RPMI7951 (cell line): ENCODE measurements at places on chromosomes 13 and 19. TPM values are rescaled to one million over a fixed set of nuclear protein-coding genes. Genes with fewer than 3 reads are reported as not detected.

- DNase-seq = no peak
These were observed 17.3 kb downstream of the LCP1 start for GRCh38 chr13:46164661-46165060.

DNA sequence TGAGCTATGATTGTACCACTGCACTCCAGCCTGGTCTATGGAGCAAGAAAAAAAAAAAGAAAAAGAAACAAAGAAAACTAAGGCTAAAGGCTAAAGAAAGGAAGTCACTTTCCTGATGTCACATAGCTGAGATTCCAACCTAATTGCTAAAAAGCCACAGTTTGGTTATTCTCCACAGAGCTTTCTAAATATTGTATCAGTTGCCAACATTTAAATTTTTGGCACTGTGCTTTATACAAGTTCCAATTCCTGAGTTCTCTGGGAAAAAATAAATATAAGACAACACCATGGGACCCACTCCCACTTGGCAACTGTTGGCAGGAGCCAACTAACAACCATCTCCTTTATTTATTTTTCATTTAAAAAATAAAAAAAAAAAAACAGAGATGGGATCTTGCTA lies 11.2 kb upstream of the LYPD3 start:
- DNase-seq = peak; percentile 89

DNA sequence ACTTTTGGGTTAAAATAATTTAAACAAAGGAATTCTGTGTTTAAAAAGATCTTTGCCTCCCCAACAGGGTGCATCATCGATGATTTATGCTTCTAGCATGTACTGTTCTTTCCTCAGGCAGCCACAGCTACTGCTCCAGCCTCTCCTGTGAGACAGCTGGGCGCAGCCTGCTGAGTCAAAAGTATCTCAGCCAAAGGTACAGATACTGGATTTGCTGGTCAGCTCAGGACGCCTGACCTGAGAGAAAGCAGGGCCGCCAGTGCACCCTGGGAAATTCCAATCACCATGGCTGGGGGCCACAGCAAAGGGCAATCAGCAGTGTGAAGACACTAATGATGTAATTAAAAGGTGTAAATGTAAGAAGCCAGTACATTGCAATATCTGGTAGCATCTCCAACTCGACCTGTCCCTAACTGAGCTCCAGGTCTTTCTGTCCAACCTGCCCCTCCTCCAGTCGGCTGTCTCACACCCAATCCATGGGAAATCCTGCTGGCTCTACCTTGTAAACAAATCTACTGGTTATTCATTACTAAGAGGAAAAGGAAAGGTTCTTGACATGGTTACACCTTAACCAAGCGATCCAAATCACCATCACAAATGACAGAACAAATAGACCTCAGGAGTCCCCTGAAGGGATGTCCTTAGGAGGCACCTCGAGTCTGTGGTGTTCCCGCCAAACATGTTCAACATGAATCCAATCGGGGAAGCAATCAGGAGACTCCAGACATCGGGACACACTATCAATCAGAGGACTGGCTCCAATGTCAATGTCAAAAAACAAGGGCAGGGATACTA lies 7.3 kb downstream of the OPA3 start:
- peak; percentile 90 for DNase-seq

GRCh38 chr19:39409208-39410016 lies 2.8 kb downstream of the ZFP36 start:
- DNase-seq = peak; percentile 73

Gene ZNF724
- 14.6 and 15.0 TPM in 2 replicates for total RNA-seq

- no peak for DNase-seq
These were observed 153.3 kb downstream of the SIPA1L3 start for GRCh38 chr19:38060331-38060730.

Gene C2CD4C
- total RNA-seq = not detected in 2 replicates

Gene TEAD2
- 34.2 and 36.4 TPM in 2 replicates for total RNA-seq

Gene ZNF606
- total RNA-seq = 6.4 and 8.6 TPM in 2 replicates

Gene KCNC3
- 0.12 TPM in 1 of 2 replicates, not detected in the other for total RNA-seq

Gene TPGS1
- 26.2 and 48.8 TPM in 2 replicates for total RNA-seq

DNA sequence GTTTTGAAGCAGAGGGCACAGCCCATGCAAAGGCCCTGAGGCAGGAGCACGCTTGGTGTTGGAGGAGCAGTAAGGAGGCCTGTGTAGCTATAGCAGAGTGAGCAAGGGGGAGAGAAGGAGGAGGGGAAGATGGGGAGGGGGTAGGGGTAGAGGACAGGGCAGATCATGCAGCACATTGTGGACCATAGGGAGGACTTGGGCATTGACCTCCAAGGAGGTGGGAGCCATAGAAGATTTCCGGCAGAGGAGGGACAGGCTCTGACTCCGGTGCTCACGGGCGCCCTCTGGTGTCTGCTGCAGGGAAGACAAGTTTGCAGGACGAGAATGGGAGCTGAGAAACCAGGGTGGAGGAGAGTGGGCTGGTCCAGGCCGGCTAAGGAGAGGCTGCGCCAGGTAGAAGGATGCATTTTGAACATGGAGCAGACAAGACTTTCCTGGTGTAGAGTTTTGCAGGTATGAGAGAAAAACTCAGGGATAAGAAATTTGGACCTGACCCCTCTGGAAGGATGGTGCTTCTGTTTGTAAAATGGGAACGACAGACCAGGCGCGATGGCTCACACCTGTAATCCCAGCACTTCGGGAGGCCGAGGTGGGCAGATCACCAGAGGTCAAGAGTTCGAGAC lies 13.7 kb upstream of the CREB3L3 start:
- DNase-seq = peak; percentile 56

DNA sequence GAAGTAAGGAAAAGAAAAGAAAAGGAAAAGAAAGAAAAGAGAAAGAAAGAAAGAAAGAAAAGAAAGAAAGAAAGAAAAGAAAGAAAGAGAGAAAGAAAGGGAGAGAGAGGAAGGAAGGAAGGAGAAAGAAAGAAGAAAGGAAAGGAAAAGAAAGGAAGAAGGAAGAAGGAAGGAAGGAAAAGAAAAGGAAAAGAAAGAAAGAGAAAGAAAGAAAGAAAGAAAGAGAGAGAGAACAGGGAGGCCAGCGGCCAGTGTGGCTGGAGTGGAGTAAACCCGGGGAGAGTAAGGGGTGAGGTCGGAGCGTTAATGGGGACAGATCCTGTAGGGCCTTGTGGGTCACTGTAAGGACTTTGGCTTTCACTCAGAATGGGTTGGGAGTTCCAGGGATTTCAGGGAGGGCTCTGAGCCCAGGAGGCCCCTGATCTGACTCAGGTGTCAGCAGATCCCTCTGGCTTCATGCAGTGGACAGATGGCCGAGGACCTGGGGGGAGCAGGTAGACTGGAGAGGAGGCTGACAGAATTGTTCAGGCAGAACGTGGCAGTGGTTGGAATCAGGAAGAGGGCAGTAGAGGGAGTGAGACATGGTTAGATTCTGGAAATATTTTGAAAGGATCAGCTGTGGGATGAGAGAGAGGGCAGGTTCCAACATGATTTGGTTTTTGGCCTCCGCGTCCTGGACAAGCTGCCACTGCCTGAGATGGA lies 19.8 kb upstream of the FXYD3 start:
- no peak for DNase-seq

DNA sequence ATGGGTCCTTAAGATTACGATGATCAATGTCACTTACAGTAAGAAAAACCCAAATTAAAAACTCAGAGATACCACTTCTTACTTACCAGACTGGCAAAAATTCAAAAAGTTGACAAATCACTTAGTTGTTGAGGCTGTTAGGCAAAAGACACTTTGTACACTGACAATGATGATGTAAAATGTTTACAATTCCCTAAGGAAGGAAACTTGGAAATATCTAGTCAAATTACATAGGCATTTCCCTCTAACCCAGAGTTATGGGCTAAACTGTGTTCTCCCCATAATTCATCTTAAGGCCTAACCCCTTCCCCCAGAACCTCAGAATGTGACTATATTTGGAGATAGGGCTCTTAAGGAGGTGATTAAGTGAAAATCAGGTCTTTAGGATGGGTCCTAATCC lies 12.0 kb downstream of the TGDS start:
- no peak for DNase-seq

GRCh38 chr19:12952488-12953137 lies 4.4 kb downstream of the GADD45GIP1 start:
- peak; percentile 67 for DNase-seq

DNA sequence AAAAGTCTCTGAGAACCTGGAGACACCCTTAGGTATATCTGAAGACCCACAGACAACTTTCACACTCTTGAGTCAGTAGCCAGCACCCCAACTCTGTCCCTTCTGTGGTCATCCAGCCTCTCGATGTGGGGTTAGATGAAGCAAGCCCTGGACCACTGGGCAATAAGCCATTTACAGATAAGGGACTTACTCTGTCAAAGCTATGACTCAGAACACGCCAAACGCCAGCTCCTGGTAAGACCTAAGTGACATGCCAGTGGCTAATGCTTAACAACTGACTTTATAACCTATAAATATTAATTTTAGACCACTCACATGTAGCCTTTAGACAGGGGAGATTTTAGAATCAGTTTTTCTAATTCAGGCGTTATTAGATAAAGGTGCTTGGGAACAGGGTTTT lies 85.7 kb downstream of the SHISA2 start:
- peak; percentile 49 for DNase-seq
